ENCODE measurements at places on chromosomes 11 and 22.

DNA sequence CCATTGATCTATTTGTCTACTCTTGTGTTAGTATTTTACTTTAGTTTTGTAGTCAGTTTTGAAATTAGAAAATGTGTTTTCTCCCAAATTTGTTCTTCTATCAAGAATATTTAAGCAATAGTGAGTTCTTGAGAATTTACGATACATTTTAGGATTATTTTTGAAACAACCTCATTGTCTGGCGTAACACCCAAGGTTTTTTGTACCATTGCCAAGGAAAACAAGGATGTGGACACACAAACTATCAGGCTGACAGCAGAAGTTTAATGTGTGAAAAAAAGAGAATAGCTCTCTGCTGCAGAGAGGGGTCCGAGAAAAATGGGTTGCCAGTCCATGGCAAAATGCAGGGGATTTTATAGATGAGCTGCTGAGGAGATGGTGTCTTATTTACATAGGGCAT, 865.1 kb upstream of the CNTN5 start:
- DNase-seq, result no peak

DNA sequence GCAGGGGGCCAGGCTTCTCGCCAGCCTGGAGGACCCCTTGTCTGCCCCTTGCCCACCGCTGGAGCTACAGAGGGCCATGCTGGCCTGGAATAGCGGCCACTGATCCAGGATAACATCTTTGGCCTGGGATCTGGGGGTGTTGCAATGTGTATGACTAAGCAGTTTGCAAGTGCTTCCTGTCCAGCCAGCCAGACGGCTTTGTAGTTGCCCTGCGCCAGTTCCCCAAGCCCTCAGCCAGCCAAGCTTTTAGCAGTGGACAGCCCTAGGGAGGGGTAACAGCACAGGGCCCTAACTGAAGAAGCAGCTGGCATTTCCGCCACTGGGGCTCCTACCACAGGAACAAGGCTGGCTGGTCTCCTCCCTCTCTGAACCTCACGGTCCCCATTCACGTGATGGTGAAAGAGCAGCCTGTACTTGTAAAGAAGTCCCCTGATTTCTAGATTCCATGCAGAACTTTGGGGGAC, 32.1 kb downstream of the UQCR10 start:
- DNase-seq, result no peak

DNA sequence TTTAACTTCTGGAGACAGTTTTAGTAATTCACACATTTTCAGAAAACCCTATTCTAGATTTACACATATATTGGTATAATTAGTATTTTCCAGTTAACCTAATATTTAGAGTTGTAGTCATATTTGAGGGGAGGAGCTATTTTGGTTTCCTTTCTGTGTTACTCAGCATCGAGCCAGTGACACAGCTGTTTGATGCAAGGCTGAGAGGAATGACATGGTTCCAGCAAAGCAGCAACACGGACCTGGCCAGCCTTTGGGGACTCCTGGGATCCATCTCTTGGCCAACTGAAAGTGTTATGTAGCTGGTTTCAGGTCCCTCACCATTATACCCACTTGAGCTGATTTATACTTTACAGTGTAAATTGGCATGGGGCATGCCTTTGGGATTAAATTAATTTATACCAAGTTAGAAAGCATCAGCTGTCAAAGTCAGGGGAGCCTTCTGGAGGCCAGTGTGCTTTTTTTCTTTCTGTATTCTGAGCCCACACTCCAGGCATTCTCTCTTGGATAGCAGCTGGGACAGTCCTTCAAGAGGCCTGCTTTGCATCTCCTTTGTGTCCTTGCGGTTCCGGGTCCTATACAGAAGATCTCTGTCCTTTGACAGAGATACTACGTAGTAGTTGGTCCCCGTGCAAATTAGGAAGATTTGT, 91.3 kb upstream of the SLC25A18 start:
- DNase-seq, result no peak

DNA sequence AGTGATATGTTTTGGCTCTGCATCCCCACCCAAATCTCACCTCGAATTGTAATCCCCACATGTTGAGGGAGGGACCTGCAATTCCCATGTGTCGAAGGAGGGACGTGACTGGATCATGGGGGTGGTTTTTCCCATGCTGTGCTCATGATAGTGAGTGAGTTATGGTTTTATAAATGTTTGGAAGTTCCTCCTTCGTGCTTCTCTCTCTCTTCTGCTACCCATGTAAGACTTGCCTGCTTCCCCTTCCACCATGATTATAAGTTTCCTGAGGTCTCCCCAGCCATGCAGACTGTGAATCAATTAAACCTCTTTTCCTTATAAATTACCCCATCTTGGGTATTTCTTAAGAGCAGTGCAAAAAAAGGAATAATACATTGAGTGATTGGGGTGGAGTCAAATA, 7.3 kb upstream of the CEP295 start:
- DNase-seq, result no peak

DNA sequence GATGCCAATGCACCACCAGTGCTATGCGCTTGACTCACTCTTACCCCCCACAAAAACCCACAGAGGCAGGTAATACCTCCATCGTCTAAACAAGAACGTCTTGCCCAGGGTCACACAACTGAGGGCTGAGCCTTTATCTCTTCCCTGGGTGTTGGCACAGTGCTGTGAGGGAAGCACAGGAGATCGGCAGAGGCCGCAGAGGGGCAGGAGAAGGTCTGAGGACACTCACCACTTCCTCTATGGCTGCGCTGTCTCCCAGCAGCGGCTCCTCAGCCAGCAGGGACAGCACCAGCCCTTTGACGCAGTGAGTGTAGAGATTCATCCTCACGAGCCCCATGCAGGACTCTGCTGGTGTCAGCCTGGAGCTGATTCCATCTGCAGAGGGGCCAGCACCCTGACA, 19.9 kb downstream of the HPS4 start:
- DNase-seq, result no peak

GRCh38 chr22:40498420-40499208, 128.2 kb downstream of the SGSM3 start:
- no peak for DNase-seq

GRCh38 chr11:12727563-12728211, 53.5 kb downstream of the TEAD1 start:
- no peak for DNase-seq
